Adipose tissue (tissue), 3 donors: ENCODE measurements at places on chromosomes 2 and 18. TPM values are rescaled to one million over a fixed set of nuclear protein-coding genes. Genes with fewer than 3 reads are reported as not detected.

The PECR gene
- polyA plus RNA-seq, result 20.0 TPM

The WDCP gene
- 2.0 TPM for polyA plus RNA-seq

The CAB39 gene
- 40.7 TPM for polyA plus RNA-seq

The RAPGEF4 gene
- polyA plus RNA-seq, result 2.6 TPM

The IL1F10 gene
- polyA plus RNA-seq, result not detected

The ZSWIM2 gene
- not detected for polyA plus RNA-seq

The SMARCAL1 gene
- 7.5 TPM for polyA plus RNA-seq

The LHCGR gene
- 0.22 TPM for polyA plus RNA-seq

The CTNNA2 gene
- polyA plus RNA-seq, result 0.47 TPM

The HOXD12 gene
- polyA plus RNA-seq, result not detected

The TEKT4 gene
- not detected for polyA plus RNA-seq

The CDCA7 gene
- 0.59 TPM for polyA plus RNA-seq

The B3GNT7 gene
- polyA plus RNA-seq, result 1.1 TPM

The GPBAR1 gene
- polyA plus RNA-seq, result 75.3 TPM

The C1QL2 gene
- polyA plus RNA-seq, result 0.05 TPM

The MYO5B gene
- polyA plus RNA-seq, result 8.2 TPM

The UGT1A3 gene
- polyA plus RNA-seq, result not detected

The CAPN14 gene
- polyA plus RNA-seq, result not detected

The BUB1 gene
- polyA plus RNA-seq, result 0.12 TPM

The OXER1 gene
- polyA plus RNA-seq, result 1.5 TPM

The DUSP19 gene
- polyA plus RNA-seq, result 0.77 TPM

The SAG gene
- not detected for polyA plus RNA-seq

The DSG1 gene
- polyA plus RNA-seq, result not detected

The CFC1 gene
- polyA plus RNA-seq, result 0.80 TPM

The CYP27C1 gene
- polyA plus RNA-seq, result 0.67 TPM

The SRD5A2 gene
- not detected for polyA plus RNA-seq

The HNRNPA3 gene
- 155 TPM for polyA plus RNA-seq

The UGT1A1 gene
- polyA plus RNA-seq, result not detected

The PRR30 gene
- polyA plus RNA-seq, result not detected

The HMSD gene
- 0.22 TPM for polyA plus RNA-seq

The UGT1A5 gene
- polyA plus RNA-seq, result 0.04 TPM

The CDH20 gene
- polyA plus RNA-seq, result 2.9 TPM

The MATN3 gene
- 0.36 TPM for polyA plus RNA-seq

The DAPL1 gene
- polyA plus RNA-seq, result 15.6 TPM

The ALPG gene
- polyA plus RNA-seq, result not detected

The DPYSL5 gene
- polyA plus RNA-seq, result 0.01 TPM

The KIF1A gene
- polyA plus RNA-seq, result 0.18 TPM

The RELCH gene
- polyA plus RNA-seq, result 9.2 TPM

The UGT1A10 gene
- 0.59 TPM for polyA plus RNA-seq

The IL36A gene
- polyA plus RNA-seq, result not detected

The DLX1 gene
- 0.16 TPM for polyA plus RNA-seq

The DSC2 gene
- 4.7 TPM for polyA plus RNA-seq

The NPC1 gene
- polyA plus RNA-seq, result 10.9 TPM
